ENCODE measurements at places on chromosomes 3 and 15.

DNA sequence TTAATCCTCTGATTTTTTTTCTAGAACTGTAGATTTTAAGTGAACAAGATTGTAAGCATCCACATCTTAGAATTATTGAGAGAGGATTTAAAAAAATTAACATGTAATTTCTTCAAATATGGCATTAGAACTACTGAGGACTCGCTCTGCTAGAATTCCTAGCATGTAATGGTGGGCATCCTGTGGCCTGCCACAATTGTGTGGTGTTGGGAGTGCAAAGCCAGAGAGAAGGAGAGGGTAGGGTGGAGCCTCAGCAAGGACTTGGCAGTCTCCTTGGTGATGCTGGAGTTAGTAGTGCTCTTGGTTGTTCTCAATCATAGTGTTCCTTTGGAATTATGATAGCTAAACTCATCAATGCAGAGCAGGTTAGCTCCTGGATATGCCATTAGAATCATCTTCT, 443.9 kb upstream of the TBL1XR1 start:
- no peak for DNase-seq

GRCh38 chr15:42444415-42445063, 46.4 kb downstream of the ZNF106 start:
- DNase-seq: no peak

DNA sequence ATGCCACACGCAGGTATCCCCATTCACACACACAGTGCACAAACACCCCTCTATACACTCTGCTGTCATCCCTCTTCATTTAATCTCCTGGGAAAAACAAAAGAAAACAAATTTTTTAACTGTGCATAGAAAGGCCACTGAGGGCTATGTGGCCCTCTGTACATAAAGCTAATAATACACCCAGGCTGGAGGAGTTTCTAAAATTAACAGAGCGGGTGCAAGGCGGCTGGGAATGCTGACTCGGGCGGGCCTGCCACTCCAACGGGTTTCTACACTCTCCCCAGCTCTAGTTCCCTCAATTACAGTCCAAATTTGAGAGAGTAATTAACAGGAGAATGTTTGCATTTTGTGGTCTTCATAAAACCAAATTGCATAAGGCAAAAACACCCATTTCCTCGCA, 23.1 kb downstream of the HCN4 start:
- no peak for DNase-seq

DNA sequence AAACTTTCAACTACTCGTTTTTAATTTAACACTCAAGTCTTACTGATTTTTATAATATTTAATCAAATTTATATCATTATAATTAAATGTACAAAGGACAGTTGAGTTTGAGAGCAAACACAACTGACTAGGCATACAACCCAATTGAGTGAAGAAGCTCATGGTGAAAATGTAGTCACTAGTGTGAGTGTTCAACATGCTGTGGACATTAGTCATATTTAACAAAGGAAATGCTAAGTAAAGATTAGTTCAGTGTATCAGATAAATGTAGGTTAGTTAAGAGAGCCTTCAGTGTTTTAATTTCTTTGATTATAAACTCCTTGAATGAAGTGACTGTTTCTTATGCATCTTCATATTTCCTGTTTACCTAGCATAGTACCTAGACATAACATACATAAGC, 444.2 kb upstream of the GOLIM4 start:
- DNase-seq: no peak

GRCh38 chr3:194046995-194047645, 88.8 kb upstream of the HES1 start:
- DNase-seq: no peak

DNA sequence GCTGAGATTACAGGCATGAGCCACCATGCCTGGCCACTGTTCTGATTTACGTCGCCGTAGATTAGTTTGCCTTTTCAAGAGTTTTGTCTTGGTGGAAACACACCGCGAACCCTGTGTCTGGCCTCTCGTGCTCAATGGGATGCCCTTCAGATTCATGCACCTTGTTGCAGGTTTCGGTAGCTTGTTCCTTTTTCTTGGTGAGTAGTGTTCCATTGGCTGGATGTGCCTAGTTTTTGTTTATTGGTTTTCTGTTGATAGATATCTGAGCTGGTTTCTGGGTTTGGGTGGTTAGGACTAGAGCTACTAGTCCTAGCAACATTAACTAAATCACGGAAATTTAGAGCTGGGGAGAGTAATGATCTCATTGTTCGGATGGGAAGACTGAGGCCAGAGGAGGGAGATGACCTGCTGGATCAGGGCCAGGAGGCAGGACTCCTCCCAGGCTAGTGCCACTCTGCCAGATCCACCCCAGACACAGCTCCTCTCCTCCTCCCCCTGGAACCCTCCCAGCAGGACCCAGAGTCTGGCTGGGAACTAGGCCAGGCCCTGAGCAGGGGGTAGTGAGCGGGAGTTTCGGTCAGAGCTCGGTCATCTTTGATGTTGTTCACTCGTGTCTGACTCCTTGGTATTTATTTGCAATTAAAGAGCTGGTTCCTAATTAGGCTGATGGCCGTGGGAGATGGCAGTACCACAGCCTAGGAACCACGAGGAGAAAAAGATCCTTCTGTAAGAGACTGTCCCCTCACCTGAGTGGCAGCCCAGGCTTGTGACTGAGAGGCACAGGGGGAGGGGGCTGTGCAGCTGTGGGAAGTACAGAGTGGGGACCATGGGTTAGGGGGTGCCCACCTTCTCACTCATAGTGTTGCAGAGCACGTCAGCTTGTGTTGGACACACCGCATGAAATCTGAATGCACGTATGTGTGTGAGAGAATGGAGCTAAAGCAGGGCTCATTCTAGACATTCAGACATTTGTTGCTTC, 73.4 kb downstream of the SMAD6 start:
- peak; percentile 75 for DNase-seq

DNA sequence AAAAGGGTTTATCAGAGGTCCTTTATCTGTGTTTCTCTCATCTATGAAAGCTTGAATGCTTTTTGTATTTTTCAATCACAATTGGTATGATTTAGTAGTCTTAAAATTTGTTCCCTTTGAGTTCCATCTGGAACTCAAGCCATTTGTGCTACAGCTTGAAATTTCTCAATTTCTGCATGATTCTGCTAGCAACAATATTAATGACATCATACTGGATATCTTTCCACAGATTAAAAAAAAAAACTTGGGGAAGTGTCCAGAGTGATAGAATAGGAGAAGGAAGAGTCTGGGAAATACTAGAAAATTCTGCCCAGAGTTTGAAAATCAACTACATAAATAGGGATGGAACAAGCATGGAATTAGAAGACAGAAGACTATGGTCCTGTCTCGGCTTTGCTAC, 9.3 kb upstream of the FBN1 start:
- no peak for DNase-seq

- DNase-seq: no peak
Observed at GRCh38 chr3:37320276-37320675, 145.9 kb upstream of the LRRFIP2 start.

GRCh38 chr15:34708422-34708821, 46.4 kb downstream of the GJD2 start:
- DNase-seq: no peak

DNA sequence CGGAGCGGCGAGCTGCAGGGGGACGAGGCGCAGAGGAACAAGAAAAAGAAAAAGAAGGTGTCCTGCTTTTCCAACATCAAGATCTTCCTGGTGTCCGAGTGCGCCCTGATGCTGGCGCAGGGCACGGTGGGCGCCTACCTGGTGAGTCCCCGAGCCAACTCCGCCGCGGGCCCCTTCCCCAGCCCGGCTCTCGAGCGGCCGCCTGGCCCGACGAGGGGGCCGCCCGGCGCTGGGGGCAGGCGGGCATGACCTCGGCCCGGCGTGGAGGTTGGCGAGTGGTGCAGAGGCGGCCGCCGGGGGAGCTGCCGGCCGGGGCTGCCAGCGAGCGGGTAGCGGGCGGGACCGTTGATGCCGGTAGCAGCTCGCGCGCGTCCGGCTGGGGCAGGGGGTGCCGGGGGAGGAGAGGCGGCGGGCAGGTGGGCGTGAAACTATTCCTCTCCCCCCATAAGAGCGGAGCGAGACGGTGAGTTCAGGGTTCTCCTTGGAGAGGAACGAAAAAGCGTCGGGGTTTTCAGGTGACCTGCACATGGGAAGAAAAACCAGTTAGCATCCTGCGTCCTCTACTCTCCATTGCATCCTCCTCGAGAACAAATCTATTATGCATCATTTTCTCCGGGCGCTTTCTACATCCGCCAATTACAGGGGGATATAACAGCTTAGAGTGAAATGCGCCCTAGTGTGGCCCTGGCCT, 585 bp downstream of the SLCO3A1 start:
- no peak for DNase-seq

DNA sequence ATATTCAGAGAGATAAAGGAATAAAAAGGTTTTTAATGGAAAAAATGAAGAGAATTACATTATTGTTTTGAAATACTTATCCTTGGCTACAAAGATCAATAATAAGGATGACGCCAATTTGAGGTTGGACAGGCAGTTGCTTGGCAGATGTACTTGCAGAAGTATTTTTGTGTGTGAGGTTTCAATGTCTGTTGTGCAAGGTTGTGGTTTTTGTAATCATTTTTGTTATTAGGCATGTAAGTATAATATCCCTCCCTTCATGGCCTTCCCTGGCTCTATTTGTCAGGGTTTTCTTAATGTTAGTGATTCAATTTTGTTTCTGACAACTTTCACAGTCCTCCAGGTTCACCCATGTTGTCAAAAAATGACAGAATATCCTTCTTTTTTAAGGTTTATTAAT, 105.9 kb downstream of the OTOL1 start:
- DNase-seq: no peak

DNA sequence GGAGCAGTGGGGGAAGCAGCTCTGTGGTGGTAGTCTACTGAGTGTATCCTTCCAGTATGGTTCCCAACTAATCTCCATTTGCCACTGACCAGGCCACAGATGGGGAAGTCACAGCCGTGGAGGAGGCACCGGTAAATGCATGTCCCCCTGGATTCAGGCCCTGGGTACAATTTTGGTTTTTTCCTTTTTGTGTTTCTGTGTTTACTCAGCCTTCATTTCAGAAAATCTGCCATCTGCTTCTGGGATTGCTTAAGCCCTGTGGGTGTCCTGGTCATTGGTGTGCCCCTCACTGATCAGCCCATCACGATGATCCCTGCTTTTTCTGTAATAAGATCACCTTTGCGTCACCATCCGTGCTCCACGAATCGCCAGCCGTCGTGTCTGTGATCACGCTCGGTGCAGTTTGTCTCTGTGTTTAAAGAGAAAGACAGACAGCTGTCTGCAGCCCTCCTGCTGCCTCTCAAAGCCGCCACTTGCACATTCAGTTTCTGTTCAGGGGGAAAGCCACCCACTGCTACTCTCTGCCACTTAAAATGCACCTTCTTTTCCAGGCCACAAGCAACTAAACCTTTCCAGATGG, 68.9 kb downstream of the DNASE1L3 start:
- DNase-seq: peak; percentile 60

GRCh38 chr3:194740859-194741491, 55.3 kb downstream of the FAM43A start:
- DNase-seq: no peak

DNA sequence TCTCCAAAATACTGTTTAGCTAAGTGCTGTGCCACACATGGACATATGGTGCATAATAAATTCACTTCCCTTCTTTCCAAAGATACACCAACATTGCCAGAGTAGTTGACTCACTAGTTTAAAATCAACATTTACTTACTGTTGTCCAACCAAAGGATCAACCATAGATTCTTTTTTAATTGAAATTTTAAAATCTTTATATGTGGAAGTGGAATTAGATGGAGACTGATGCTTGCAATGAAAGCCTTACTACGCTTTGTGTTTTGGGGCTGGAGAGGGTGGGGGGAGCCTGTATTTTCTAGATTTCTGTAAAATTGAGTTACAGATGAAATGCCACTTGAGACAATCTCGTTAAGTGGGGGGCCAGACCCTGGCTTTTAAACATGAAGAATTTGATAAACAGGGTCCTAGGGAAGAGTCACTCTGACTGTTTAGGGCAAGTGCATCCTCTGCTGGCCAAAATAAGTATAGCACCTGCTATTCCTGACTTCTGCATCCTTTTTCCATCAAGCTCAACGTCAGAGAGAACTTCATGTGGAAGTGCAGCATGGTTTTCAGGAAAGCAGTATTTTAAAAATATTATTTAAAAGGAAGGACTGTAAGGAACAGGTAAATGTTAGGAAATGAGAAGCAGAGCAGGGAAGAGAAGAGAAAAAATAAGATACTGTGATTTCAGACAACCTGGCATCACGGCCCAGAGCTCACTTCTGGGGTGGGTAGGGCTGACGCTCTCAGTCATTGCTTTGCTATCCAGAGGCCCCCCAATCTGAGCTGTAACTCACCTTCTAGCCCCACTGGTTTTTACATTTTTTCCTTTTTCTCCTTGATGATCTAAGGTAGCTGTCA, 76.7 kb downstream of the BOC start:
- DNase-seq: no peak

- no peak for DNase-seq
Observed at GRCh38 chr3:99287876-99288275, 350.5 kb upstream of the COL8A1 start.

DNA sequence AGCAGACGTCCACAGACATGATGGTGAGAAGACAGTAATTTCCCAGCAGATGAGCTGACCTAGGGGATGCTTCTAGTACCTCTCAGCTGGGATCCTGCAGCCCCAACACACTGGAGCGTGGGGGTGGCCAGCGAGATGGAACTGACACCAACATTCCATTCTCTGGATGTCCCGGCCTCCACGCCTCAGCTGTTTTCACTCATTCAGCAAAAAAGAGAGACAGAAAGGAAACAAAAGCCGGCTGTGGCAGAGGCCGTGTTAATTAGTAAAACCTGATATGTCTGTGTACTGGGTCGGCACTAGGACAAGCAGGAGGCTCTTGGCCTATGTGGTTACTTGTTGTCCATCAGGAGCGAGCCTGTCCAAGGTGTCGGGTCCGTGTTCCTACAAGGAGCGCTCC, 82.6 kb upstream of the MYZAP start:
- no peak for DNase-seq

DNA sequence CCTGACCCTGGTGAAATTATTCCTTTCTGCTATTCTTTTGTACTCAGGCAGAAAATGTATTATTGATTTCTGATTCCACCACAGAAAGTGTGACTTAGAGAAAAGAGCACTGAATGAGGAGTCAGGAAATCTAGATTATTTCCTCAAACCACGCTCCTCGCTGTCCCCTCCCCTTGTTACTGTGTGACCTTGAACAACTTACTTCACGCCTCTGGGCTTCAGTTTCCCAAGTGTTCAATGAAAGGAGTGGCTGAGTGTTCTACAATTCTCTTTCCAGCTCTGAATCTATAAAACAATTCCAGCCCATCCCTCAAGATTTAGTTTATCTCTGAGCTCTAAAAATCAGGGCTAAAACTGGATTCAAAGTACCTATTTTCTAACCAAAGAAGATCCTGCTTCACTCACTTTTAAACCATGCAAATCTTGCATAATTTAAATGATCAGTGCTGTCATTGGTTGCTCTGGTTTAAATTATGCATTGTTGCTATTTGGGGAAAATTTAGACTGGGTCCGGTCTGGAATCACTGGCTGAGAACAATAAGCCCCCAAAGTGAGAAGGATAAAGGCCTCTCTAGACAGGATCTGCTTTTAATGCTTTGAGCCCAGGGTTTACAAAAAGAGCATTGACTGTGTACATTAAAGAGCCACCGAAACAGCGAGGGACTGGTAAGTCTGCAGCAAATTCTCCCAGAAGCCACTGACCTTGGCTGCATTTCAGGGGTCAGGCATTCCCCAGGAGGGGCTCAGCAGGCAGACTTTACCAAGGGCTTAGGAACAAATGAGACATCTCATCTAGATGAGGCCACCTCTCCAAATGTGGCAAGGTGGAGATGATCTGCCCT, 3.2 kb downstream of the TNIK start:
- no peak for DNase-seq

Data from chondrocyte (in vitro differentiated cells).